ENCODE measurements at places on chromosomes 6 and 20. TPM values are rescaled to one million over a fixed set of nuclear protein-coding genes. Genes with fewer than 3 reads are reported as not detected.
A peak's percentile ranks its signal among the peaks of the same experiment; 100 is the strongest.

The FERMT1 gene
- 2.4 TPM for total RNA-seq

DNA sequence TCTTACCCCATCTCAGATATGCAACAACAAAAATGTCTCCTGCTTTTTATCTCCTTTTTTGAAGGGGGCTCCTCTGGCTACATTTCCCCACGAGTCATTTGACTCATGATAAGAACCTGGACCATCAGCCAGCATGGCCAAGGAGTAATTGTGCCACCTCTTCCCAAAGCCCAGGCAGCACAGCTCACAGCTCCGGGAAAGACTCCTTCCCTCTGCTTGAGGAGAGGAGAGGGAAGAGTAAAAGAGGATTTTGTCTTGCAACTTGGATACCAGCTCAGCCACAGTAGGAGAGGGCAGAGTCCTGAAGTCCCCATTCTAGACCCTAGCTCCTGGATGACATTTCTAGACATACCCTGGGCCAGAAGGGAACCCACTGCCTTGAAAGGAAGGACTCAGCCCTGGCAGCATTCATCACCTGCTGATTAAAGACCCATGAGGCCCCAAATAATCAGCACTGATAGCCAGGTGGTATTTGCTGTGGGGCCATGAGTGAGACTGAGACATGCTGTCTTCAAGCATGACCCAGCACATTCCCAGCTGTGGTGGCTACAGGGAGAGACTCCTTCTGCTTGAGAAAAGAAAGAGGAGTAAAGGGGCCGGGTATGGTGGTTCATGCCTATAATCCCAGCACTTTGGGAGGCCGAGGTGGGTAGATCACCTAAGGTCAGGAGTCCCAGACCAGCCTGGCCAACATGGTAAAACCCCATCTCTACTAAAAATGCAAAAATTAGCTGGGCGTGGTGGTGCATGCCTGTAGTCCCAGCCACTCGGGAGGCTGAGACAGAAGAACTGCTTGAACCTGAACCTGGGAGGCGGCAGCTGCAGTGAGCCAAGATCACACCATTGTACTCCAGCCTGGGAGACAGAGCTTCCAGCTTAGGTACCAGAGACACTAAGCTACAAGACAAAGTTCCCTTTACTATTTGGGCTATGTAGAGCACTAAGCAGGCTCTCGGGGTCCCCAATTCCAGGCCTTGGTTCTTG is 28.1 kb downstream of the NCOA6 start:
- DNase-seq = no peak

- no peak for DNase-seq
These were observed 204.5 kb downstream of the ISM1 start for GRCh38 chr20:13425381-13426135.

The CCN2 gene
- total RNA-seq = 0.54 TPM

DNA sequence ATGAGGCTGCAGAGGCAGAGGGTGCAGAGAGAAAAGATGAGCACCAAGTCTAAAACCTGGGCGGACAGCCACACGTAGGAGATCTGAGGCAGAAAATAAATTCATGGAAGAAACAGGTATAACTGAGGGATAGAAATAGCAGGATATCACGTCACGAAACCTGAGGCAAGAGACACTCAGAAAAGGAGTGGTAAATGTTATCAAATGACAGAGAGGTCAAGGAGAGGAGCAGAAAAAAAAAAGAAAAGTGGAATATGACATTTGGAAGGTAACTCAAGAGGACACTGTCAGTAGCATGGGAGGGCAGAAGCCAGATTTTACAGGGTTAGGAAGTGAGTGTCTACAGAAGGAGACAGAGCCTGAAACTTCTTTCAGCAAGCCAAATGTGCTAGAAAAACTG is 84.2 kb upstream of the FBXL4 start:
- DNase-seq = no peak

The CRISP3 gene
- under 0.01 TPM for total RNA-seq

DNA sequence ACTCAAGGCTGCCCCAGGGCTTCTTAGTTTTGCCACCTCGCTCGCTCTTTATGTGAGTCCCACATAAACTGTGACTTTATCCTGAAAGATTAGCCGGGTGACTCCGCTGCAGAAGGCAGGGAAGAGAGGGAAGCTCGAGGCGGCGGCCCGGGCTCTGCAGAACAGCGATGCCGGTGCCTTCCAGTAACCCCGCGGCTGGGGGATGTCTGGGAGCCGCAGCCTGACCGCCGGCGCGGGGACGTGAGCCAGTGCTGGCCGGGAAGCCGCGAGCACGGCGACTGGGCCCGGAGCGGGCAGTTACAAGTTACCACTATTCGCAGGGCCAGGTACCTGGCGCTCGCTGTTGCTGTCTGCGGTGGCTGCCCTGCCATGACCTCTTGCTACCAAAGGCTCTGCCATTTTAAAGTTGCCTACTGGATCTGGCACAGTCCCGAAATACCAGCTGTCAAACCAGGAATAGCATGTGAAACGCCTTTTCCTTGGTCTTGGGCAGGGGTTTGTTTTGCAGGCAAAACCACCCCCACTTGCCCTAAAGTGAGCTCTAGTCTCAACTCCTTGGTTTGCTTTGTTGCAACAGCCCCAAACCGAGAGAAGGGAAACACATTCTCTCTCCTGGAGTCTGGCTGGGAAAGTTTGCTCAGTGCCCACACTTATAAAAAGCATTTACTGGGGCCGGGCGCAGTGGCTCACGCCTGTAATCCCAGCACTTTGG is 124.0 kb upstream of the SLC2A12 start:
- DNase-seq = peak; percentile 4

The TAF4 gene
- total RNA-seq = 9.7 TPM

DNA sequence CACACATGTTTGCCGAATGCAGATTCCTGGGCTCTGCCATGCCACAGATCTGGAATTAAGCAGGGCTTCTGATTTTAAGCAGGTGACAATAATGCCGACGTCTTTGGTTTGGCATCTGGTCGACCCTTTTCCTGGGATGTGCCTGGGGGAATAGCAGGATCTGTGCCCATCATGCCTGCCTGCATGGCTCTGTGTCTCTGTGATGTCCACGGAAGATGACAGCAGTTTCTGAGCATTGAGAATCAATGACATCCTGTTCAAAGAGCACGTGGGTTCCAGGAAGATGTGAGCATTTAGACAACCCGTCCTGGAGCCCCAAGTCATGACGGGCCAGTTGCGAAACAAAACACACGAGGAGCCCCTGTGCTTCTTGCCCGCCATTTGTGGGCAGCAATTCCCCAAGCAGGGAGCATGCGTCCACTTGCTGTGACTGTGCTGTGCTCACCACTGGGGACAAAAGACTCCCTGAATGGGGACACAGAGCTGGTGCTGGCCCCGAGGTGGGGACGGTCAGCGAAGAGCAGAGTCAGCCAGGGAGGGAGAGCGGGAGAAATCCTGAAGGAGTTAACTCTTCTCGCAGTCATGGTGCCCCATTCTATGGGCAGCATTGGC is 110.1 kb downstream of the ERMARD start:
- no peak for DNase-seq

The OR2J2 gene
- total RNA-seq = under 0.01 TPM

GRCh38 chr20:46984405-46984804 is 89.8 kb downstream of the EYA2 start:
- no peak for DNase-seq

The SLC13A3 gene
- total RNA-seq = under 0.01 TPM

The CLDN20 gene
- not detected for total RNA-seq
